Large intestine (tissue), 12 donors: ENCODE measurements at places on chromosomes 7 and 10.

DNA sequence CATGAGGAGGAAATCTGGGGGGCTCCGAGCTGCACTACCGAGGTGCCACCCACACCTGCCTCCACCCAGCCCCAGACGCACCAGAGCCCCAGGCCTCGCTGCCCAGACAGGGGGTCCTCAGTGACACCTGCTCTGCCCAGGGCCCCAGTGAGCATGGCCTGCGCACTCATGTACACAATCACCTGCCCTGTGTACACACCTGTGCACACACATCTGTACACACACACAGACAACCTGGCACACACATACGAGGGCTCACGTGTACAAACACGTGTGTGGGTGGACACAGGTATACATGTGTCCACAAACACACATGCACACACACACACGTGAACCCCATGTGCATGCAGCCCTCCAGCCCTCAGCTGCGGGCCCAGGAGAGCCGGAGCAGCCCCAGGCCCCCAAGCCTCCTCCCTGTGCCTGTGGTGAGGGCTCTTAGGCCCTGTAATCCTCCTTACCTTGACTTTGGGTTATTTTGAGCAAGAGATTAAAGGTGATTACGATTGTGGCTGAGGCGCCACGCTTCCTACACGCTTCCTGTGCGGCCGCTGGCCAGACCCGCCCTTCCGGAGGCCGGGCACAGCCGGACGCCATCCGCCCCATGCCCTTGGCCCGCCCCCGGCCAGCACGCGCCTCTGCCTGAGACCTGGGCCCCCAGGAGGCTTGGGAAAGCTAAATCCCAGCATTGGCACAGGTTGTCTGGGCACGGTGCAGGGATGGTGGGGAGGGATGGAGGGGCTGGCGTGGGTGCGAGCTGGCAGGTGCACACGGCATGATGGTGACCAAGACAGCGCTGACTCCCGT is 71.9 kb downstream of the ELFN1 start:
- H3K4me3 ChIP-seq = no peak overlapping the region
- no peaks in the 10 kb centered on the region for H3K27me3 ChIP-seq
- no peaks in the 10 kb centered on the region for H3K36me3 ChIP-seq
- no peak for DNase-seq

DNA sequence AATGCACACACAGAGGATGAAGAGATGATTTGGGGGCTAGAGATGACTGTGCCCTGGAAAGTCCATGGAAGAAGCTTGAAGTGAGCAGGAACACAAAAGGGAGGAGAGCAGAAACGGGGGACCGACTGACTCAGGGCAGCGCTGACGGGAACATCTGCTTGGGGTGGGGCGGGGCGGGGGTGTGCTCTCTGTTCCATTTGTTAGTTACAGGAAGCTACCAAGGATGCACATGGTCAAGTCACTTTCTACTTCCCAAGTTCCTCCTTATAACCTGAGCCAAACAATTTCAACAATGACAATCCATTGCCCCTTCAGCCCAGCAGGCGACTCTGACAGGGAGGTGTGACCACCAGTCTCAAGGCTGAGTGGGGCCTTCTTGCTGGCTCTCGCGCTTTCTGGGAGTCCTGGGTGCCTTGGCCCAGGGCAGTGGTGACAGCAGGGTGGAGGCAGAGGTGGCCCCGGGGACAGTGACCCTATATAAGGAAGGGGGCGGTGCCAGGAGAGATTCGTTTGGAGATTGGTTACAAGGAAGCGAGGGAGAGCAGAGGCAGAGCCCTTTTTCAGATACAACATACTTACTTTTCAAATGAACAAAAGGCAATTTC is 39.6 kb downstream of the CLEC2L start:
- DNase-seq = no peak
- H3K4me1 ChIP-seq = no peaks in the 10 kb centered on the region
- no peak overlapping the region for H3K27ac ChIP-seq
- H3K4me3 ChIP-seq = no peak overlapping the region

DNA sequence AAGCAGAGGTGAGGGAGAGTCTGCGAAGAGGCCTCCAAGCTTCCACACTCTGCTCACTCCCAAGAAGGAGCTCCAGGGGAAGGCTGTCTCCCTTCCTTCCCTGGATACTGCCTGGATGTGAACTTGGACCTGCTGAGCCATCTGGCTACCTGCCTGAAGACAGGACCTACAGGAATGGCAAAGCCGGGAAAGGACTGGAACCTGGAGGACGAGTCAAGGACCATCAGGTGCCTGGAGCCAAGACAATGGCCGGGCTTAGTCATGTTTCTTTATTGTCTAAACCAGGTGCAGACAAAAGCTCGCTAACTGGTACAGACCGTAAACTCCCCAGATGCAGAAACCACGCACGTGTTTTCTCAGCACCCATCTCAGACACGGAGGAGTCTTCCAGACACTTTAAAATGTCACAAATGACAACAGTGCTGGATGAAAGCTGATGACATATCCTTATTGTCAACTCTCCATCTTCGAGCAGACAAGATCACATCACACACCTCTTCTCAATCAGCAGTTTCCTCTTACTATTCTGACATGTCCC is 12.1 kb downstream of the ASB13 start:
- H3K27ac ChIP-seq = peak overlapping the region; percentile 67
- H3K36me3 ChIP-seq = peaks cover 28% of the 10 kb centered on the region
- H3K27me3 ChIP-seq = no peaks in the 10 kb centered on the region
- no peak overlapping the region for H3K4me3 ChIP-seq
- no peak for DNase-seq

- H3K36me3 ChIP-seq = no peaks in the 10 kb centered on the region
- H3K27ac ChIP-seq = no peak overlapping the region
- no peak for DNase-seq
Observed at GRCh38 chr7:46291050-46291438, 370.0 kb upstream of the IGFBP3 start.

DNA sequence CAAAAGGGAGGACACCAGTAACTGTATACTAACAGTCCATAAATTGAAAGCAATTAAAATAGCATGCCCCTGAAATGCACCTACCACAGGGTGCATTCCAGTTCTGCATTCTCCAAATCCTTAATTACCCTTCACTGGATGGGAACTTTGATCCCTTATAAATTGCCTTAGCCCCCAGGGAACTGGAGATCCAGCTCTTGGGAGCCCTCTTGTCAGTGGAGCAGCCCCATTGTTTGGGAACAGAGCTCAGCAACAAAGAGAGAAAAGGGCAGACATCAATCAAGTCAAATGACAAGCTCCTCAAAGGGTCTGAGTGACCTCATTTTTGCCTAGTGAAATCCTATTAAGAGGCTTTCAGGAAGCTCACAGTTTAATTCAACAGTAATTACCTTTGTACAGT is 472.6 kb downstream of the XPNPEP1 start:
- no peak overlapping the region for H3K27ac ChIP-seq
- peaks cover 16% of the 10 kb centered on the region for H3K27me3 ChIP-seq
- no peak for DNase-seq
- H3K4me3 ChIP-seq = no peak overlapping the region
- no peaks in the 10 kb centered on the region for H3K36me3 ChIP-seq
- H3K4me1 ChIP-seq = no peaks in the 10 kb centered on the region

- no peaks in the 10 kb centered on the region for H3K36me3 ChIP-seq
- H3K27ac ChIP-seq = no peak overlapping the region
- no peaks in the 10 kb centered on the region for H3K27me3 ChIP-seq
- no peaks in the 10 kb centered on the region for H3K4me1 ChIP-seq
Observed at GRCh38 chr10:115762029-115762428, 511.0 kb downstream of the GFRA1 start.

- H3K27me3 ChIP-seq = no peaks in the 10 kb centered on the region
- H3K4me3 ChIP-seq = no peak overlapping the region
- H3K36me3 ChIP-seq = peaks cover 10% of the 10 kb centered on the region
- H3K27ac ChIP-seq = no peak overlapping the region
Observed at GRCh38 chr10:48406204-48406603, 99.7 kb downstream of the MAPK8 start.

DNA sequence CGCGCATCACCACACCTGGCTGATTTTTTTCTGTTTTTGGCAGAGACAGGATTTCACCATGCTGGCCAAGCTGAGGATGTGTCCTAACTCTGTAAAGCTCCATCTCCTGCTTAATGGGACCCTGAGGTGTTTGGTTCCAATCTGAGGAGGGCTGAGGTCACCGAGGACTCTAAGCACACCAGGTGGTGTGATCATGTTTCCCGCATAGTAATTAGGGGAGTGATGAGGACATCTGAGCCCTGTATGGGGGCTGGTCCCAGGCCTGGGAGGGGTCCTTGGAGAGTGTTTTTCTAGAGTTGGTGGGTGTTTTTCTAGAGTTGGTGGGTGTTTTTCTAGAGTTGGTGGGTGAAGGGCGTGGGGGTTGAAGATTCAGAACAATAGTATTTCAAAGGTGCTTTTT is 3.0 kb upstream of the ABHD11 start:
- peaks cover 13% of the 10 kb centered on the region for H3K36me3 ChIP-seq
- H3K4me3 ChIP-seq = no peak overlapping the region
- H3K27me3 ChIP-seq = no peaks in the 10 kb centered on the region
- no peak for DNase-seq
- H3K27ac ChIP-seq = peak overlapping the region; percentile 98

DNA sequence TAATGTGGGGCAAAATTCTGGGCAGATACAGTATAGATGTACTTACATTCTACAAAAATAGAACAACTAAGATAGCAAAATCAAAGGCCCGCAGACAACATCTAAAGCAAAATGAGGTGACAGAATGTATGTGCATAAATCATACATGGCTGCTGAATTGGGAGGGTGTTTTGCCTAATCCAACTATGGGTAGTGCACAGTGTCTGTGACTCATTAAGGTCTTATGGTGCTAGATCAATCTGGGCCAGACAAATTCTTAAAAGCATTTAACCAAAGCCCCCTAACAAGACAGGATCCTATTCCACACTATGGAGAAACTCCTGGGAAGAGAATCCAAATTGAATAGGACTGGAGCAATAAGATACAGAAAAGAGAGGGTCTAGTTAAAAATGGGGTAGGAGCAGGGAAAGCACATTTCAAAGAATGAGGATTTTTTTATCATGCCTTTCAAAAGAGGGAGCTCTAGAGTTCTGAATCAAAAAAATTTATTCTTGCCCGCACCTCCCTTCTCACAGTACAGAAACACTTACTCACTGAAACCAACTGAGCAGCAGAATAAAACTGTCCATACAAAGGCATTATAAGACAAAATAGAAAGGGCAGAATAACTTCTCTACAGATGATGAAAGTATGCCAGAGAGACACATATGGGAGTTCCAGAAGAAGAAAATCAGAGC is 181.3 kb downstream of the RNLS start:
- no peaks in the 10 kb centered on the region for H3K27me3 ChIP-seq
- no peaks in the 10 kb centered on the region for H3K36me3 ChIP-seq
- H3K4me3 ChIP-seq = no peak overlapping the region
- no peak for DNase-seq
- no peaks in the 10 kb centered on the region for H3K4me1 ChIP-seq
- H3K27ac ChIP-seq = no peak overlapping the region

DNA sequence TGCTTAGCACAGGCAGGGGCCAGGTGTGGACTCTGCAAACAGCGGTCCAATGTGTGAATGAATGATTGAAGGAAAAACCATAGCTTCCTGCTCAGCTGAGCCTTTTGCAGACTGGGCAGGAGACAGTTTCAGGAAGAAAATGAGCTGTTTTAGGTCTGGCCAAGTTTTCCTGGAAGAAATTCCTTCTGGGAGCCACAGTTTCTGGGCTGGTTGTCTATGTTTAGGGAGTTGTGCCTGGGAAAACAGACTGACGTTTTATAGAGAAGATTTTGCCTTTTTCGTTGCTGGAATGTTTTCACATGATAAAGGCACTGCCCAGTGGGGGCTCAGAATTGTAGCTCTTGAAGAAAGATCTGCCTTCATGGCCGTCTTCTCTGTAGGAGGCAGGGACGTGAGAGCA is 255.1 kb downstream of the CCSER2 start:
- no peak overlapping the region for H3K4me3 ChIP-seq
- no peak overlapping the region for H3K27ac ChIP-seq
- H3K27me3 ChIP-seq = no peaks in the 10 kb centered on the region
- no peaks in the 10 kb centered on the region for H3K4me1 ChIP-seq
- DNase-seq = no peak
